ENCODE measurements at places on chromosomes 16 and 17.
A peak's percentile ranks its signal among the peaks of the same experiment; 100 is the strongest.

GRCh38 chr17:76369804-76370203 lies 14.6 kb upstream of the SPHK1 start:
- no peak for DNase-seq

DNA sequence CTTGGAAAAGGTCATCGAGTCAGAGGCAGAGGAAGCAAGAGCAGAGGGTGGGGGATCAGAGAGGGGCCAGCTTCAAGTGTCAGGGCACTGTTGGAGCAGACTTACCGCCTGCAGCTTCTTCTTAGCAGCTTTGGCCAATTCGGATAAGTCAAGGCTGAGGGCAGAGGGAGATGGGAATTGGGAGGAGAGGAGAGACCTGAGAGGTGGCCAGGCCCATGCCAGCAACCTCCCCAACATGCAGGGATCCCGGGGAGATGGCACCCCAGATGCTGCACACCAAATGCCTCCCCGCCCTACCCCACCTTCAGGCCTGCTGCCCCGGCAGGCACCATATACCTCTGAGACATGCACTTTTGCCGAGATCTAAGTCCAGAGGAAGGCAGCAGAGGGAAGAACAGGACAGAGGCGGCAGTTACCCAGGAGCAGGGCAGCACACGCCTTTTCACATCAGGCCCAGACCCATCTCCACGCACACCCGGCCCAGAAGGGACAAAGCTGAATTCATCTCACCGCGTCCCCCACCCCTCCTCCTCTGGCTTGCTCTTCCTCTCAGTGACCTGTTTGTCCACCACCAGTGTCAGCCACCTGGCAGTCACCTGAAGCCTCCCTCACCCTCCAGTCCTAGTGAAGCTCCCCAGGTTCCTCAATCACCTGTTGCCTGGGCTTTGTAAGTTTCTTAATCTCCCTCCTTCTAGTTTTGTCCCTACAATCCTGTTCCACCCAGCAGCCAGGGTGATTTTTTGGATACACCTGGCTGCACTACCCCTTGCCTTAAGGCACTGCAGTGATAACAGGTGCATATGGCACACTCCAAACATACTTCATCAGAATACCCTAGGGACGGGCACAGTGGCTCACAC lies 10.4 kb downstream of the TP53I13 start:
- DNase-seq, result no peak

- no peak for DNase-seq
These were observed 4.3 kb downstream of the CENPX start for GRCh38 chr17:82018152-82018988.

- DNase-seq, result no peak
These were observed 9.5 kb downstream of the TBX21 start for GRCh38 chr17:47742319-47743181.

GRCh38 chr16:82748026-82748425 lies 121.3 kb downstream of the CDH13 start:
- DNase-seq, result peak; percentile 66

DNA sequence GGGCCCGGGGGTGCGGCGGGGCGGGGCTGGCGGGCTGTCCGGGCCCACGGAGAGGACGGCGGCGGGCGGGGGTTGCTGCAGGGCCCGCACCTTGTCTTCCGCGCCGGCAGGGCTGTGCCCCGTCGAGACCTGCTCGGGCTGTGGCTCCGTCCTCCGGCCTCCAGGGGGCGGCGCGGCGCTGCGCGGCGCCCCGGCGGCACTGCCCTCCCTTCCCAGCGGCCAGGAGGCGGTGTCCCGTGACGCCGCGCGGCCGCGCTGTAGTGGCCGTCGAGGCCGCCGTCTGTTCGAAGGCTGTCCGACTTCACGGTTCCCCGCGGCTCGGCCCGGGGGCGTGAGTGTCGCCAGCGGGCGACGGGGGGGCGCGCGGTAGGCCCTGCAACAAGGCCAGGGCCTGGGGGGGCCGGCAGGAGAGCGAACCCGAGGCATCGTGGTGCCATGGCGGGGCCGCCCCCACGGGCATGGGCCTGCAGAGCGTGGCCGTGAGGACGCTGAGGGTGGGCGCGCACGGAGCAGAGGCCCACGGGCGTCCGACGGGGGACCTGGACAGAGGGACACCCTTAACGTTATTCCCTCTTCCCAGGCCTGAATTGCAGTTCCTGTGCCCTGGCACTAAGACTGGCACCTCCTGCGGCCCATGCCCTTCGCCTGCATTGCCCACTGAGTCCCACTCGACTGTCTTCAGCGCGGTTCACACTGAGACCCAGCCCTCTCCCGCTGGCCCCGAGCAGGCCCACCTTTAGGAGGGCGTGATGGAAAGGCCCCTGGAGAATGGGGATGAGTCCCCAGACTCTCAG lies at the start of gene PLEKHG4:
TSS of gene PLEKHG4 (plus strand) at position 237 of the 794 bp plus-strand sequence. CDS start at position 750, 513 bp downstream.
- peak; percentile 75 for DNase-seq

DNA sequence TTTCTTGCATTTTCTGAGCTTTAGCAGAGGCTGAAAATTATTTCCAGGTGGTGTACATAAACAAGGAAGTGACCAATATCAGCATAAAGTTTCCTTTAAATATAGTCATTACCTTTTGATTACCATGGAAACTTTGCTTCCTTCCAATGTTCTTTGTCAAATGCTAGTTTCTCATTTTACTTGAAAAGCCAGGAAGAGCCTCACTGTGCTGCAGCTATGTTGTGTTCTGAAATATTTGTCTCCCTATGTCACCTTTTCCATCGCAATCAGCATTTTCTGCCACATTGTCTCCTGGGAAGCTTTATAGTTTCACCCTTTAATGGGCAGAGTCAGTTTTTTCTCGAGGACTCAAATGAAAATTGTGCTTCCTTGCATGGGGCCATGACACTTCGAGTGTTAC lies 496.0 kb downstream of the CDH8 start:
- DNase-seq, result no peak

All from fibroblast of gingiva (primary cell).